ENCODE measurements at places on chromosomes 16 and 17. TPM values are rescaled to one million over a fixed set of nuclear protein-coding genes. Genes with fewer than 3 reads are reported as not detected.

- H3K36me3 ChIP-seq: no peaks in the 10 kb centered on the region
- no peaks in the 10 kb centered on the region for H3K27me3 ChIP-seq
- no peaks in the 10 kb centered on the region for H3K4me1 ChIP-seq
- no peak overlapping the region for H3K27ac ChIP-seq
Observed at GRCh38 chr17:43220511-43221125, 7.8 kb downstream of the CCDC200 start.

- no peak overlapping the region for H3K27ac ChIP-seq
- H3K4me1 ChIP-seq: no peaks in the 10 kb centered on the region
- no peaks in the 10 kb centered on the region for H3K36me3 ChIP-seq
Observed at GRCh38 chr16:63876103-63876502, 1245.8 kb downstream of the CDH11 start.

HOXB7 gene
- 9.3 TPM for total RNA-seq

NACA2 gene
- total RNA-seq: not detected

EVPLL gene
- not detected for total RNA-seq
